Kidney (tissue), 22 donors: ENCODE measurements at places on chromosomes 11 and 22. TPM values are rescaled to one million over a fixed set of nuclear protein-coding genes. Genes with fewer than 3 reads are reported as not detected.

DNA sequence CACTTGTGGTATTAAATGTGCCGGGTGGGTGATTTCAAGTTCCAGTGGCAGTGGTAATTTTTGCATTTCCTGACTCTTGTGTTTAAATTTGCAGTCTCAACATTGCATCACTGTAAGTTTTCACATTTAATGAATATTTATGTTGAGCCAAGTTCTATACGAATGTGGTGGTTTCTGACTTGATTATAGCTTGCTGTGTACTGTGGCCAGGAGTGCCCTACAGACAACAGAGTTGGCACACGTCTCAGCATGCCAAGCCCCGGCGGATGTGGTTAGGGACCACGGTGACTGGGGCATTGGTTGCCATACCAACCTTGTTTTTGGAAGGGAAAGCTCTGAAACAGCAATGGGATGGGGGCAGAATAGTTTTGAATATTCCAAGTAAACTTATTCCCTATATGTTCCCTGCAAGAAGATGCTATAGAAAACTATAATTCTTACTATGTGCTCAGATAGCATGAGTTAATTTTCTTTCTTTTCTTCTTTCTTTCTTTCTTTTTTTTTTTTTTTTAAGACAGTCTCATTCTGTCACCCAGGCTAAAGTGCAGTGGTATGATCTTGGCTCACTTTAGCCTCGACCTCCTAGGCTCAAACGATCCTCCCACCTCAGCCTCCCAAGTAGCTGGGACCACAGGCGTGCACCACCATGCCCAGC lies 16.0 kb downstream of the ZNRF3 start:
- DNase-seq, result no peak
- H3K27me3 ChIP-seq, result no peaks in the 10 kb centered on the region
- H3K27ac ChIP-seq, result no peak overlapping the region
- H3K4me1 ChIP-seq, result peaks cover 9% of the 10 kb centered on the region

DNA sequence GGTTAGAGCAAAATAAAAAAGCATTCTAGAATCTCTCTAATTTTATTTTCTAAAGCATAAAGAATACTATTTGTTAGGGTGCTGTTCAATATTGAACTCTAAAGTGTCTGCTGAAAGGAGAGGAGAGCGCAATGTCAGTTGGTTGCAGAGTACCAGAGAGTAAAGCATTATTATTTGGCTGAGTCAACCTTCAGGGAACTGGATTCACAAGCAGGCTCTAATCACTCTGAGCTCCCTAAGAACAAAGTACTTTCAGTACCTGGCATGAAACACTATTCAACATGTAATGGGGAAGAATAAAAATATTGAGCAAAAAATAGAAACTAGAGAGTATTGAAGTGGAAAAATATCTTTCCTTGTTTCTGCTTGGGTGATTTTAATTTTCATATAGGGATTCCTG lies 961.0 kb upstream of the CCDC90B start:
- H3K27me3 ChIP-seq, result no peaks in the 10 kb centered on the region
- H3K4me1 ChIP-seq, result no peaks in the 10 kb centered on the region
- no peaks in the 10 kb centered on the region for H3K36me3 ChIP-seq
- no peak for DNase-seq
- no peak overlapping the region for H3K4me3 ChIP-seq
- no peak overlapping the region for H3K27ac ChIP-seq

GRCh38 chr11:107071129-107071528 lies 52.9 kb upstream of the GUCY1A2 start:
- DNase-seq, result no peak
- H3K27me3 ChIP-seq, result no peaks in the 10 kb centered on the region
- H3K36me3 ChIP-seq, result no peaks in the 10 kb centered on the region

DNA sequence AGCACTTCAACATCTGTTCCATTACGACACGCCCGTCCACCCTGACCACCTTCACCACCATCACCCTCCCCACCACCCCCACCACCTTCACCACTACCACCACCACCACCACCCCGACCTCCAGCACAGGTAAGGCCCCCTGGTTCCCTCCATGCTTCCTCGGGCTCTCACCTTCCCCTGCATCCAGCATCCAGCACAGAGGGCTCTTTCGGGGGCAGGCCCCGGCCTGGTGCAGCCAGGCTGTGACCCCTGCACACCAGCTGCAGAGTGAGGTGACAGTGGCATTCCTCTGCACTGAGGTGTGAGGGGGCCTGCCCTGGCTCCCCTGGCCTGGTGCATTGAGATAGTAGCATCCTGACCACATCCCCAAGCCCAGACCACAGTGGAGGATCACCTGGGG lies 18.2 kb downstream of the MUC2 start:
- no peak for DNase-seq
- H3K36me3 ChIP-seq, result no peaks in the 10 kb centered on the region
- H3K27ac ChIP-seq, result no peak overlapping the region
- no peaks in the 10 kb centered on the region for H3K4me1 ChIP-seq
- no peaks in the 10 kb centered on the region for H3K27me3 ChIP-seq
- no peak overlapping the region for H3K4me3 ChIP-seq

GRCh38 chr11:18171377-18172000 lies 1.1 kb upstream of the MRGPRX4 start:
- DNase-seq, result peak; percentile 13
- H3K36me3 ChIP-seq, result no peaks in the 10 kb centered on the region
- H3K4me1 ChIP-seq, result no peaks in the 10 kb centered on the region

DNA sequence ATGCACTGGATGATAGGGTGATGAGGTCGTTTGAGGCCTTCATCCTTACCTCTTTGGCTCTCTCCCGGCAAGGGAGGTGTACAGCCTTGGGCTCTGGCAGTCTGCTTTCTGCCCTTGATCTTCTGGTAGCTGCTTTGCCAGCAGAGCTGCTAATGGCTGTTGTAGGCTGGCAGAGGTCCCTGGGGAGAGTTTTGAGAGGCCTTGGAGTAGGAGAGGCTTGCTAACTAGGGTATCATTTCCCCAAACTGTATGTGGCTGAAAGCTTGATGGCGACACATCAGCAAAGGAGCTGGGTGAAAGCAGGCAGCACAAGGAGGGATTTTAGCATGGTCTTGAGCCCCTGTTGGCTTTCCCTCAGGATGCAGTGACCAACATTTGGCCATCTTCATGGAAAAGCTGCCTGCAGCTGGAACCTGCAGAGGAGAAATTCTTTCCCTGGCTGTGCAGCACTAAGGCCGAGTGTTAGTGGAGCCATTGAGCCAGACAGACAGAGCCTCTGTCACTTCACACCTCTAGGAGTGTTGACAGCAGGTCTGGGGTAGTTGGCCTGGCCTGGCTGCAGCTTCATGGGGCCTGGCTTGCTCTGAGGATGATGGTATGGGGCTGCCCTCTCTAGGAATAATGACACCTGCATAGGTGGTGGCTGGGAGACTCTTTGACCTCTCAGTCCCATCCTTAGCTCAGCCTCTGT lies 3.5 kb upstream of the AMPD3 start:
- H3K27me3 ChIP-seq, result no peaks in the 10 kb centered on the region
- H3K27ac ChIP-seq, result peak overlapping the region; percentile 83
- H3K36me3 ChIP-seq, result no peaks in the 10 kb centered on the region

DNA sequence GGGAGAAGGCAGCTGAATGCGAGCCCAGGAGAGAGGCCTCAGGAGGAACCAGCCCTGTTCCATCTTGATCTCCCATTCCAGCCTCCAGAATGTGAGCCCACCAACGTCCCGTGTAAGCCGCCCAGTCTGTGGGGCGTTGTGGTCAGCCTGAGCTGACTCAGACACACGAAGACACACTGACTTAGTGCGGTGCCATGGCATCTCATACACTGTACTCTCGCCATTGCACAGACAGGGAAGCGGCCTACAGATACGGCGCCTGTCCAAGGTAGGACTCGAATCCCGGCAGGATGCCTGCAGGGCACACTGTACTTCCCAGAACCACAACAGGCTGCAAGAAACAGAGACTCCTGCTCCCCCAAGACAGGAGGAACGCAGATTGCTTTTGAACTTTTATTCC lies 179.6 kb downstream of the CTTN start:
- no peaks in the 10 kb centered on the region for H3K4me1 ChIP-seq
- H3K4me3 ChIP-seq, result no peak overlapping the region
- no peak overlapping the region for H3K27ac ChIP-seq
- DNase-seq, result no peak
- H3K36me3 ChIP-seq, result no peaks in the 10 kb centered on the region

GRCh38 chr11:113019711-113020110 lies 58.5 kb downstream of the NCAM1 start:
- no peaks in the 10 kb centered on the region for H3K4me1 ChIP-seq
- H3K27ac ChIP-seq, result no peak overlapping the region
- DNase-seq, result no peak
- no peaks in the 10 kb centered on the region for H3K27me3 ChIP-seq

- no peak overlapping the region for H3K27ac ChIP-seq
- no peak for DNase-seq
- H3K4me1 ChIP-seq, result no peaks in the 10 kb centered on the region
- peaks cover 2% of the 10 kb centered on the region for H3K27me3 ChIP-seq
These were observed 556.9 kb downstream of the BRD1 start for GRCh38 chr22:49270595-49271368.

GAB4 gene
- not detected for total RNA-seq

OR51B4 gene
- total RNA-seq, result not detected

CCDC81 gene
- 1.1 TPM for total RNA-seq

CASP1 gene
- total RNA-seq, result 38.6 TPM

OR8D1 gene
- total RNA-seq, result not detected

CD3G gene
- 4.8 TPM for total RNA-seq

RFPL3 gene
- not detected for total RNA-seq
